ENCODE measurements at places on chromosomes 2 and 18.

DNA sequence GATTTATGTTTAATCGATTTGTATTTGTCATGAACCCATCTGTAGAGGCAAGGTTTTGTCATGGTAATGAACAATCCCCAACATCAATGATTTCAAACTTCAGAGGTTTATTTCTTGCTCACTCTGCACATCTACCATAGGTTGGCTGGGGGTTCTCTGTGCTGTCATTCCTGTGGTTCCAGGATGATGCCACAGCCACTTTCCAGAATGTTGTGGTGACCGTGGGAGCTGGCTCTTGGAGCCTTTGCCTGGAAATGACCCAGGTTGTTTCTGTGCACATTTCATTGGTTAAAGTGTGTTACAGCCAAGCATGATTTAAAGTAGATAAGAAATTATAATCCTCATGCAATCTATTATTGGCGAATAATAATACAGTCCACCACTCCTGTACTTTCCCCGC, 28.2 kb upstream of the EPAS1 start:
- no peak overlapping the region for H3K27ac ChIP-seq
- no peaks in the 10 kb centered on the region for H3K36me3 ChIP-seq
- no peak for DNase-seq
- H3K27me3 ChIP-seq, result no peaks in the 10 kb centered on the region
- peaks cover 2% of the 10 kb centered on the region for H3K4me1 ChIP-seq

- H3K27me3 ChIP-seq, result no peaks in the 10 kb centered on the region
- H3K27ac ChIP-seq, result peak overlapping the region; percentile 66
- H3K36me3 ChIP-seq, result peaks cover 11% of the 10 kb centered on the region
- H3K4me3 ChIP-seq, result no peak overlapping the region
- peaks cover 56% of the 10 kb centered on the region for H3K4me1 ChIP-seq
Observed at GRCh38 chr18:48775372-48776155, 175.2 kb downstream of the SMAD7 start.

DNA sequence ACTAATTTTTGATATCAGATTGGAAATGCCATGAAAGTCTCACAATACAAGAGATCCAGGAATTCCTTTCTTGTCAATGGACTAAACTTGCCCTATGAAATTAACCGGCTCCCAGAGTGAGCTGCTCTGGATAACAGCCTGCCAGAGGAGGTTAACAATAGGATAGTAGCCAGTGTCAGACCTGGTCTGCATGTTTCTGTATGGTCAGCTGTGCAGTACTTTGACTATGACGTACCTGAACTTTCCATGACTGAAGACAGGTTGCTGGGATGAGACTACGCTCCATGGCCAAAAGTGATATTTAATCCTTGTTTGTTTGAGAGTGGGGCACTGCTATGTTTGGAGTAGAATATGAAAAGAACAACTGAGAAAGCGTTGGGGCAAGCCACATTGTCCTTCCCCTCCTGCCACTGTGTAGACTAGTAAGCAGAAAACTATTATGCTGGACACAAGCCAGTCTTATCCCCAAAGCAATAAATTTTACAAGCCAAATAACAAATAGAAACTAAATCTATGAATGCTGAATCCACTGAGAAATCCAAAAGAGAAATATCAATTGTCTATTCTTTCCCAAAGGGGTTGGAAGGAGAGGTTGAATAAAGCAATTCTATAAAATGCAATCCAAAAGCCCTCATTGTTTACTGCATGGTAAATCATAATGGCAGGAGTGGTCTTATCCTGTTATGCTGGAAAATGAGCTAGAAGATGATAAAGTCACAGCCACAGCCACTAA, 115.5 kb upstream of the CYP26B1 start:
- peaks cover 13% of the 10 kb centered on the region for H3K36me3 ChIP-seq
- peak overlapping the region; percentile 95 for H3K27ac ChIP-seq
- H3K27me3 ChIP-seq, result no peaks in the 10 kb centered on the region
- peaks cover 59% of the 10 kb centered on the region for H3K4me1 ChIP-seq
- H3K4me3 ChIP-seq, result peak overlapping the region; percentile 46

- H3K4me3 ChIP-seq, result no peak overlapping the region
- no peak for DNase-seq
- H3K4me1 ChIP-seq, result no peaks in the 10 kb centered on the region
- peaks cover 59% of the 10 kb centered on the region for H3K36me3 ChIP-seq
- H3K27me3 ChIP-seq, result peaks cover 10% of the 10 kb centered on the region
- H3K27ac ChIP-seq, result no peak overlapping the region
Observed at GRCh38 chr2:665340-666073, 11.7 kb downstream of the TMEM18 start.

DNA sequence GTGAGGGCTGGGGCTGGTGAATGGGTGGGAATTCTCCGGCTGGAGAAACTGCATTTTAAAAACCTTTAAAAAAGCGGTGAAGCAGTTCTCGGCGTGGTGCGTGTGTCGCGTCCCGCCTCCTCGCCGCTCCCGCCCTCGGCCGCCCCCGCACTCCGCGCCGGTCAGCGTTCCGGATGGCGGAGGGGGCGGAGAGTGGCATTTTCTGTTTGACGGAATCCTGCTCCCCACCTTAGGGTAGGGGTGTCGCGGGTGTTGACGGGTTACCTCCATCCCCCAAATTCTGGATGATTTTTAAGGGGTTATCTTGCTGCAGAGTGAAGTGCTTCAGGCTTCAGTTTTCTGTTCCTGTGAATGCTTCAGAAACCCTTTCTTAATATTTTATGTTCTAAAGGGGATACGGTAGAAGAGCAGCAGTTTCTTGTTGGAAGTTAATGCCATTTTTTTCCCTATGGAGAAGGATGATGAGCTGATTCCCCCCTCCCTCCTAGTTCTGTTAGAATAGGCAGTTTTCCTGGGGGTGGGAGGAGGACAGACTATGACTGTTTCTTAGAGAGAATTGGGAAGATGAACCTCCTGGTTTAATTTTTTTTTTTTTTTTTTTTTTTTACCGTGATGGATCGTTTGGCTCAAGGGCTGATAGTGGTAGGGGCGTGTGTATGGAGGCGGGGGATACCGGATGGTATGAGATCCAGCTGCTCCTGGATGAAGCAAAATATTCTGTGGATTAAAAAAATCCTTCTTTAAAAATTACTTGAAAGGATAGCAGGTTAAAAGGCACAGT, 756 bp downstream of the ABI2 start:
- peaks cover 43% of the 10 kb centered on the region for H3K4me1 ChIP-seq
- DNase-seq, result peak; percentile 30
- no peaks in the 10 kb centered on the region for H3K36me3 ChIP-seq
- no peaks in the 10 kb centered on the region for H3K27me3 ChIP-seq
- H3K27ac ChIP-seq, result peak overlapping the region; percentile 93
- peak overlapping the region; percentile 94 for H3K4me3 ChIP-seq

DNA sequence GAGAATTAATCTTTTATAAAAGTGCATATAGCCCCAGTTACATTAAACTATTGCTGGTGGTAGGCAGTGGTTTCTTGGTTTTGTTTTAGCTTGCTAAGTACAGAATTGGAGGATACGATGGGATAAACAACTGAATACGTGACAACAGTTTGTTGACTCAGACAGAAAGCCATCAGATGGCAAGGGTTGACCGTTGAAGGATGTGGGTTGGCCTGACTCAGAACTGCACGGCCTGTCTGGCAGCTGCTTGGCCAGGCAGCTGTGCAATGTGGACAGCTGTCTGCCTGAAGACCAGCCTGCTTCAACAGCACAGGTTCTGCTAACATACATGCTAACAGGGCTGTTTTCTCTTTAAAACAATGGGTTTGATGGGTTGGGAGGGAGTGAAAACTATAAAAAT, 46.6 kb downstream of the PRKRA start:
- H3K27me3 ChIP-seq, result no peaks in the 10 kb centered on the region
- no peaks in the 10 kb centered on the region for H3K36me3 ChIP-seq
- DNase-seq, result no peak
- H3K27ac ChIP-seq, result no peak overlapping the region
- H3K4me1 ChIP-seq, result peaks cover 14% of the 10 kb centered on the region

- no peak for DNase-seq
- no peak overlapping the region for H3K27ac ChIP-seq
- peaks cover 9% of the 10 kb centered on the region for H3K4me1 ChIP-seq
- no peak overlapping the region for H3K4me3 ChIP-seq
- peaks cover 2% of the 10 kb centered on the region for H3K27me3 ChIP-seq
Observed at GRCh38 chr2:37895140-37895539, 29.9 kb upstream of the RMDN2 start.

GRCh38 chr2:198375083-198375410, 570.7 kb downstream of the PLCL1 start:
- no peaks in the 10 kb centered on the region for H3K4me1 ChIP-seq
- H3K27ac ChIP-seq, result no peak overlapping the region
- H3K4me3 ChIP-seq, result no peak overlapping the region
- H3K36me3 ChIP-seq, result no peaks in the 10 kb centered on the region

DNA sequence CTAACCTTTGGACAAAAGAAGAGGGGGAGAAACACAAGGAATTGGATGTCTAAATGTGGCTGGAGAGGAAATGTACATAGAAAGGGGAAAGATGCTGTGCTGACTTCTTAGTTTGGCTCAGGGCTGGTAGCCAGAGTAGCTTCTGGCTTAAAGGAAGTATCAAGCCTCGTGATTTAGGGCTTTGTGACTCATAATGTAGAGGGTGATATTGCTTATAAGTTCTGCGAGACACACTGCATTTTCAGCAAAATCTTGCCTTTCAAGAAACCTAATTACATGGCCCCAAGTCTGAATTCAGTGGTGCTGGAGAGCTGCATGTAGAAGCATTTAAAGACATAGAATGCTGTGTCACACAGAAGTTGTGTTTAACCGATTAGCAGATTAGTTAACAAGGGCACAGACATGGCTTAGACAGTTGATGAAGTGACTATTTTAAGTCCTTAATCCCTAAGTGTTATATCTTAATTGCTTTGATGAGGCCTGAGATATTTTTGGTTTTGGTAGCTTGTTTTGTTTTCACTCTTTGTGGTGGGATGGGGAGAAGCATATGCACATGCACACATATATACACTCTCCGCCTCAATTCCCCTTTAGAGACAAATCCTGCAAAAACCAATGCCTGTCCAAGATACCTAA, 66.4 kb downstream of the EPAS1 start:
- H3K4me3 ChIP-seq, result no peak overlapping the region
- no peak overlapping the region for H3K27ac ChIP-seq
- peaks cover 2% of the 10 kb centered on the region for H3K4me1 ChIP-seq
- H3K36me3 ChIP-seq, result peaks cover 2% of the 10 kb centered on the region
- H3K27me3 ChIP-seq, result peaks cover 3% of the 10 kb centered on the region

DNA sequence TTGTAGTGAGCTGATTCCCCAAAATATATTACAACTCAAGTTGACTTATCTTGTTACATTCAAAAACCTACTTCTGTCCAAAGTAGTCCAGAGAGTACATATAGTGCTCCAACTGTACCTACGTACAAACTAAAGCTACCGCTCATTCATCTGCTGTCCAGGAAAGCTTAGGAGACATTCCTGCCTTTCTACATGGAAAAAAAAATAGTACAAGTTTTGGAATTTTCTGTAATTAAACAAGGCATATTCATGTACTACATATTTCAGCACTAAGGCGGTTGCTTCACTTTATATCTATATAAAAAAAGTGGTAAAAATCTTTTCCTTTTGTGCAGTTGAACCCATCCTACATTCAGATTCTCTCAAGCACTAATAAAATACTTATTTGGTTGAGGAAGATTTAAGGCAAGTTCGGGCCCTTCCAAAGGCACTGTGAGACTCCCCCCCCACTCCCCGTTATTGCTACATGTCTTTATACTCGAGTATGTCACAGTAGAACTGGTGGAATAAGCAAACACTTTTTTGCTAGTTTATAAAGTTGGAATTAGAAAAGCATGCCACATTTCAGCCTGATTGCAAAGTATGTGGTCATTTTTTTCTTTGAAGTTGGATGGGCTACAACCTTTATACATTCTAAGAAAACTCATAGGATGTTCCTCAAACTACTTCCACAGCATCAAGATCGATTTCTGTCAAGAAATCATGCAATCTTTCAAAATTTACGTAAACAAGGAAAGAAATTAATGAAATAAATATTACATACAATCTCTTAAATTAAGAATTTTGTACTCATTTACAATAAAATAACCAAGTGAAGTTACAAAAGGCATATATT, 3.7 kb downstream of the ZFP36L2 start:
- H3K4me3 ChIP-seq, result peak overlapping the region; percentile 67
- peaks cover 10% of the 10 kb centered on the region for H3K36me3 ChIP-seq
- H3K4me1 ChIP-seq, result peaks cover 61% of the 10 kb centered on the region
- H3K27me3 ChIP-seq, result no peaks in the 10 kb centered on the region

GRCh38 chr18:1544016-1544415, 639.3 kb downstream of the ADCYAP1 start:
- H3K27me3 ChIP-seq, result peaks cover 6% of the 10 kb centered on the region
- no peak overlapping the region for H3K27ac ChIP-seq
- H3K4me3 ChIP-seq, result no peak overlapping the region
- H3K36me3 ChIP-seq, result no peaks in the 10 kb centered on the region

GRCh38 chr2:222313816-222314215, 15.0 kb upstream of the PAX3 start:
- no peaks in the 10 kb centered on the region for H3K36me3 ChIP-seq
- peaks cover 5% of the 10 kb centered on the region for H3K4me1 ChIP-seq
- H3K27me3 ChIP-seq, result peaks cover 96% of the 10 kb centered on the region

DNA sequence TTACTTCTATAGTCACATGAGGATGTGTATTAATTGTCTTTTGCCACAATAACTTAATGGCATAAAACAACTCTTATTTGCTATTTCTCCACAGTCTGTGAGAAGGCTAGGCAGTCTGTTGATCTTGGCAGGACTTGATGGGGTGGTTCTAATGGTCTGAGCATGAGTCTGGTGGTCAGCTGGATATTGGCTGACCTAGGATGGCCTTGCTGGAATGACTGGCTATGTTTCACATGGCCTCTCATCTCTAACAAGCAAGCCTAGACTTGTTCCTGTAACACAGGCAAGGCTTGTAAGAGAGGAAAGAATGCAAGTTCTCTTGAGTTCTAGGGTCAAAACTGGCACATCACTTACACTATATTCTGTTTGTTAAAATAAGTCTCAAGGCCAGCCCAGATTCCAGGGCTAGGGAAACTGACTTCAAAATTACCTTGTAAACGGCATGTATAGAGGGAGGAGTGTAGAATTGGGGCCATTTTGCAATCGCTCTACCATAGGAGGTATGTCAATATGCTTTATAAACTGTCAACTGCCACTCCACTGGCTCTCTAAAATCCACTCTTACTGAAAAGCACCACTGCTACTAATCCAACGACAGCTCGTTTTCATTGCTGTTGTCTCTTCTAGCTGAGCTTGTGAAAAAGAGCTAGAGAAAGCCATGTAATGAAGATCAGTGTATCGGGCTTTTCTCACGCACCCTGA, 325.0 kb upstream of the PKDCC start:
- DNase-seq, result no peak
- peaks cover 21% of the 10 kb centered on the region for H3K4me1 ChIP-seq
- H3K27me3 ChIP-seq, result no peaks in the 10 kb centered on the region
- H3K4me3 ChIP-seq, result no peak overlapping the region

Data from mesothelial cell of epicardium (in vitro differentiated cells).